ENCODE measurements at places on chromosomes 6 and 20.

- no peak for DNase-seq
Observed at GRCh38 chr6:146363838-146364607, 179.6 kb upstream of the RAB32 start.

GRCh38 chr6:34791164-34791700 lies 651 bp upstream of the BLTP3A start:
- peak; percentile 71 for DNase-seq

DNA sequence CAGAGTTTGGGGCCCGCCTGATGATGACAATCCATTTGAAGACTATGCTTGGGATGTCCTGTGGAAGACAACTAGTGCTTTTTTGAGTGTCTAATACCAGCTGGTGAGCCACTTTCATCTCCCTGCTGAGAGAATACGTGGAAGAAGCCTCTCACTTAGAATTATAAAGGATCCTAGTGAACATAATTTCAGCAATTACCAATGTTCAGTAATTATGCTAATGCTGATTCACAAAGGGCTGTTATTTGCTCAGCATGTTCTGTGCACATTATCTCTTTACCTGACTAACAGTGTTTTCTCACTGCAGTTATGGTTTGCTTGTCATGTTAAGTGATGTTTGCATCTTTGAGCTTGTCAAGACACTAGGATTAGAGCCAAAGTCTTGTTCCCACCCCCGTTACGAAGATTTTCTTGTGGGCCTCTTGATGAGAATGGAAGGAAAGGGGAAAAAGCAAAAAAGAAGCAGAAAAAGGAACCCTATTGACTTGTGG lies 282.1 kb upstream of the CHD6 start:
- no peak for DNase-seq

DNA sequence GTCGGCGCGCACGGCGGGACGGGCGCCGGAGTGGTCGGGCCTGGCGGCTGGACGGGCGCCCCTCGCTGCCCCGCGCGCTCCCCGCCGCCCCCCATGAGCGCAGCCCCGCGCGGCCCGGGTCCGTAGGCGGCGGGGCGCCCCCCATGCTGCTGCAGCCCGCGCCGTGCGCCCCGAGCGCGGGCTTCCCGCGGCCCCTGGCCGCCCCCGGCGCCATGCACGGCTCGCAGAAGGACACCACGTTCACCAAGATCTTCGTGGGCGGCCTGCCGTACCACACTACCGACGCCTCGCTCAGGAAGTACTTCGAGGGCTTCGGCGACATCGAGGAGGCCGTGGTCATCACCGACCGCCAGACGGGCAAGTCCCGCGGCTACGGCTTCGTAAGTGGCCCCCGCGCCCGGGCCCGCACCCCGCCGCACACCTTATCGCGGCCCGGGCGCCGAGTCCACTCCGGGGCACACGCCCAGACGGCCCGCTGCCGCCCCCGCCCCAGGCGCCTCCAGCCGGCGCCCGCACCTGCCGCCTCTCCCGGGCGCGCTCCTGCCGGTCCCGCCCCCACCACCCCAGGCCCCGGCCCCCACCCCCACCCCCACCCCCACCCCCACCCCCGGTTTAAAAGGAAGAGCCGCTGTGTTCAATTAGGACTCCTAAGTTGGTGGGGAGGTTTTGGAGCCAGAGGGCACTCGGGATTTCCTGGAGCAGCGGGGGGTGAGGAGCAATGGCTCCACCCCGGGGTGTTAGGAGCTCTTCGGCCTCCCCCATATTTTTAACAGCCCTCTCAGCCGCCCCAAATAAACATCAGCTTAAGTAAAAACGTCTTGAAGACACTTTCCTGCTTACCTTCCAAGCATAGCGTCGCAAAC lies 474 bp downstream of the RBM38 start:
- DNase-seq = peak; percentile 16

- DNase-seq = no peak
Observed at GRCh38 chr6:51360287-51360686, 541.6 kb downstream of the TFAP2B start.

- no peak for DNase-seq
Observed at GRCh38 chr6:37556881-37557644, 57.4 kb upstream of the CCDC167 start.

DNA sequence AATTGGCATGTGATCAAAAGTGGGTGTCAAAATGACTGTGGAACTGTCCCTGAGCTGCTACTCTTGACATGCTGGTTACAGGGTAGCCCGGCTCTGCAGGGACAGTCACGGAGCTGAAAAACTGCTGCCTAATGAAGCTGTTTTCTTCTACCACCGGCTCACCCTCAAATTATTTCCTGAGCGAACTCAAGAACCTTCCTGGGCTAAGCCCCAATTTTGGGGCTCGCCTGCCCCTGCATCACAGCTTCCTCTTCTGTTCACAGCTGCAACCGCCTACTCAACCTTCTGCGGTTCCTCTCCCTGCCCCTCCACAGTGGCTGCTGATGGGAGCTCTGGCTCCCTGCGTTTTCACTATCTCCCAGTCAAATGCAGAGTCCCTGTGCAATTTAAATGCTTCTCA lies 110.8 kb upstream of the MLN start:
- DNase-seq = peak; percentile 85

- no peak for DNase-seq
Observed at GRCh38 chr20:38125157-38126056, 39.7 kb downstream of the TGM2 start.

- no peak for DNase-seq
Observed at GRCh38 chr6:27251112-27251605, 3.7 kb downstream of the PRSS16 start.

DNA sequence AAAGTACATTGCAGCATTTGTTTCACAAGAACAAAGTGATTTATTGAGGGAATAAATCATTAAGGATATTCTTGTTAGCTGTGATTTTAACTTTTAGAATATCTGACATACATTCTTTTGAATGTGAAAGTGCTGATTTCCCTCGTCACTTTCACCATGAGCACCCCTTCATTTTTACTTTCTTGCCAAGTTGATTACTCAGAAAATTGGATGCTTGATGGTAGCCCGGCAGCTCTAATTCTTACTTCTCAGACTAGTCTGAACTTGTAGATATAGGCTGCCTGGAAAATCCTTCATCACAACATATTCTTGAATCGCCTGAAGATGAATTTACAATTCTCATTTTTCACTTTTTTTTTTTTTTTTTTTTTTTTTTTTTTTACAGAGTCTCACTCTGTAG lies 147.1 kb upstream of the SMLR1 start:
- no peak for DNase-seq

DNA sequence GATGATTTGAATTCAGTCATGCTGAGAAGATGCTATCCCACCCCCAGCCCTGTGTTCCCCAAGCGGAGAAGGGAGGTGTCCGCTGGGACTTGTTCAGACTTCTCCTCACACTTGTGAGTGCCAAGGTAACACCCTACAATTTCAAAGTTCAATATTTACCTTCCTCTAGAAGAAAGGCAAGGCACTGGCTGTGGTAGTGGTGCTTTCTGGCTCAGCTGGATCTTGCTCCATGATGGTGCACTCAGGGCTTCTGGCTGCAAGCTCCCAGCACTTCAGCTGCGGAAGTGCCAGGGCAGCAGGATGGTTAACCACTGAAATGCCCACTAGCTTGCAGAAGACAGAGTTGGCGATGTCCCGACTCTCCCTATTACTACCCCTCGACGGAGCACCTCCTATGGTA lies 135.4 kb downstream of the MTFR2 start:
- DNase-seq = no peak

- DNase-seq = no peak
Observed at GRCh38 chr6:159726255-159726917, 920 bp upstream of the WTAP start.

- peak; percentile 14 for DNase-seq
Observed at GRCh38 chr6:140101818-140102217, 727.4 kb upstream of the CITED2 start.

GRCh38 chr6:64037427-64037826 lies 401.8 kb downstream of the PHF3 start:
- no peak for DNase-seq

DNA sequence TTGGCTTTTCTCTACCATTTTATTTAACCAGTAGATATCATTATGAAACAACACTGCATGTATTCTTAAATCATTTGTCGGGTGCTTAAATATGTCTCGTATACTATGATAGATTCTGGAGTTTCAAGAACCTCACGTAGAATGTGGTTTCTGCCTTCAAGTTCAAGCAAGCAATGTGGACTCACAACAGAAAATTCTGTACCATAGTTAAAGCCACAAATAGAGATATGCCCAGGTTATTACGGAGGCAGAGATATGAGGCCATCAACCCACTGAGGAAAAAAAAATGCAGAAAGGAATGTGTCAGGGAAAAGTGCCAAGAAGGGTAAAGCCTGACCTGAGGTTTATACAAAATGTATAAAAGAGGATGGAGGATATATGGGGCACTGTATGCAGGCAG lies 109.9 kb downstream of the GFRAL start:
- DNase-seq = no peak

DNA sequence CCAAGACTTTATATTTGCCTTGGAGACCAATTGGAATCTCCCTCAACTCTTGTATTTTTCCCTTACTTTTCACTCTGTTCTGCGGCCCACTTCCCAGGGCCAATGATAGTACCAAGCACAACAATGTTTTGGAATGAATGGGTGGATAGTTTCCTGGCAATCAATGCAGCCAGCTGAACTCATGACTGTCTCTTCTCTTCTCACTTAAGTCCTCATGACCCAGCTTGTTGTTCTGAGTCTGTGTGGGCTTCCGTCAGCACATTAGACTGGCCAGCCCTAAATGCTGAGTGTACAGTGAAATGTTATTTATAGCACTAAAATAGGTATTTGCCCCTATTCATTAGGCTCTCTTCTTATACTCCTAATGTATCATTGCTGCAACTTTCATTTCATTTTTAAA lies 5.6 kb upstream of the MBOAT1 start:
- DNase-seq = no peak

DNA sequence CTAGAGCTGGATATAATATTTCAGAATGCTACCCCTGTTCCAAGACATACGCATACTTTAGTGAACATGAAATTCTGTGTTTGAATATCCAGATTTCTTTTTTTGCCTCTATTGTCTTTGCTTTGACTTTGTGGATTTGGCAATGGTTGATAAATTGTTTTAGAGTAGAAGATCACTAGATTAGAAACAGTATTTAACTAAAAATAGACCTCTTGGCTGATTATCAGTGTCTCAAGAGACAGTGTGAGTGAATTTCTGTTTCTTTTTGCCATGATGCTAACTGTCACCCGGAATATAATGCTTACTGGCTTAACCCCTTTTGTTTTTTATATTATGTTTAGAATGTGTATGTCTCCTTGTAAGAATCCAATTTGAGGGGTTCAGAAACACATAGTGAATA lies 102.5 kb downstream of the PLCB1 start:
- DNase-seq = no peak

- DNase-seq = no peak
Observed at GRCh38 chr6:148103436-148103835, 239.2 kb upstream of the SASH1 start.

DNA sequence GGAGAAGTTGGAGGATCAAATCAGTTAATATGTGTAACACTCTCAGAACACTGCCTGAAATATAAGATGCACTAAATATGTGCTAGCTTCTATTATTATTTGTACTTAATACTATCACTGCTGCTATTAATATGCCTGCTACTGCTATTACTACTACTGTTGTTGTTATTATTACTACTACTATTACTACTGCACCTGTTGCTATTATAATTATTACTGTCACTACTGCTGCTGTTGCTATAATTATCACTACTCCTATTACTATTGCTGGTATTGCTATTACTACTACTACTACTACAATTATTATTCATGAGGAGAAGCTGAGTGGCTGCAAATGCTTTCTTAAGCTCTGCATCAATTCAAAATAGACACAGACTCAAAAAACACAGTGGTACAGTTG lies 16.7 kb upstream of the SSTR4 start:
- DNase-seq = no peak

DNA sequence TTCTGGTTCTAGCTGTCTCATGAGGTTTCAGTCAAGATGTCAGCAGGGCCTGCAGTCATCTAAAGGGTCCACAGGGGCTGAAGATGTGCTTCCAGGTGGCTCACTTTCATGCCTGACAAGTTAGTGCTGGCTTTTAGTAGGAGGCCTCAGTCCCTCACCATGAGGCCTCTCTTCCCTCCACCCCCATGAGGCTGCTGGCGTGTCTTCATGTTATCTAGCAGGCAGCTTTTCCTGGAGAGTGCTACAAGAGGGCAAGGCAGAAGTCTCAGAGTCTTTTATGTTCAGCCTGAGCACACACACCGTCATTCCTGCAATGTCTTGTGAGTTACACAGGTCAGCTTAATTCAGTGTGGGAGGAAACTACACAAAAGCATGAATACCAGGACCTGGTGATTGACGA lies 769.9 kb downstream of the HDGFL1 start:
- DNase-seq = no peak

- DNase-seq = no peak
Observed at GRCh38 chr20:11178946-11179654, 505.3 kb upstream of the JAG1 start.

All from Kasumi-1 (cell line).